ENCODE measurements at places on chromosomes 11 and 22.

DNA sequence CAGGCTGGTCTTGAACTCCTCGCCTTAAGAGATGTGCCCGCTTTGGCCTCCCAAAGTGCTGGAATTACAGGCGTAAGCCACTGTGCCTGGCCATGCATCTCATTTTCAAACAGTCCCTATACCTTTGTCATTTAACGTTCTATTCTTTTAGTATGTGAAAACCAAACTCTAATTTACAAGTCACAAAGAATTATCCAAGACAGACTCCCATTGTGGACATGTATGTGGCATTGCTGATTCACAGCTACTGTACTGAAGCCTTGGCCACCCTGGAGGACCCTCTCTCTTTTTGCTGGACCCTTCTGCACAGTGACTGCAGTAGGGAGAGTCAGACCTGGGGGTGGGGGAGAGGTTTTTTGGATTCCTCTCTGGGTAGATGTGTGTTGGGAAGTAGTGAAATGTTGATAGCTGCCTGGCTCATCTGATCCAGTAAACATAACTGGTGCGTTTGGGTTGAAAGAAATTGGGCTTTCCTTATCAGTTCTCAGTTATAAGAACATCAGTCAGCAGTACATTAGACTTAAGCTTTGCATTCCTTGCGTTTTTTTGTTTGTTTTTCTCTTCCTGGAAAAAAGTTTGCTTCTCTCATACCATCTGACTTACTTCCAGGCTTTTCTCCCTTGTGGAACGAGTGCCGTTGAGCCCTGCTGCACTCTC lies 65.9 kb downstream of the MED15 start:
- no peak for DNase-seq

GRCh38 chr11:116692318-116693101 lies 80.3 kb downstream of the BUD13 start:
- DNase-seq, result no peak

DNA sequence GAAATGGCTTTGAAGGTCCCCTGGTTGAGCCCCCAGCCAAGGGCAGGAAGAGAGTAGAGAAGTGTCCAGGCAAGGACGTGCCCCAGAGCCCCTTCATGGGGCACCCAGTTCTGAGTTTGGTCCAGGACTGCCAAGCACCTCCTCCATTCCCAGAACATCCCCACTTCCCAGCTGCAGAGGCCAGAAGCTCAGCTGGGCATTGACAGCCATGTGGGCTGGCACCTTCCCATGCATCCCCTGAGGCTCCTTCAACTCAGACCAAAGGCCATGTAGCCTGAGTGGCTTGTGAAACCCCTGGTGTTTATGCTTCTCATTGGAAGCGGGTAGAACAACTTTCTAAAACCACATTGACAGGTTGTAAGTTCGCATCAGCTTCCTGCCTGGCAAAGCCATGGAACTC lies 789.6 kb downstream of the TBC1D22A start:
- no peak for DNase-seq

GRCh38 chr11:85127349-85127748 lies 499.8 kb downstream of the DLG2 start:
- no peak for DNase-seq

GRCh38 chr11:16335236-16335962 lies 20.9 kb downstream of the SOX6 start:
- DNase-seq, result no peak
